Kidney (tissue), 22 donors: ENCODE measurements at places on chromosomes 16 and 17.

DNA sequence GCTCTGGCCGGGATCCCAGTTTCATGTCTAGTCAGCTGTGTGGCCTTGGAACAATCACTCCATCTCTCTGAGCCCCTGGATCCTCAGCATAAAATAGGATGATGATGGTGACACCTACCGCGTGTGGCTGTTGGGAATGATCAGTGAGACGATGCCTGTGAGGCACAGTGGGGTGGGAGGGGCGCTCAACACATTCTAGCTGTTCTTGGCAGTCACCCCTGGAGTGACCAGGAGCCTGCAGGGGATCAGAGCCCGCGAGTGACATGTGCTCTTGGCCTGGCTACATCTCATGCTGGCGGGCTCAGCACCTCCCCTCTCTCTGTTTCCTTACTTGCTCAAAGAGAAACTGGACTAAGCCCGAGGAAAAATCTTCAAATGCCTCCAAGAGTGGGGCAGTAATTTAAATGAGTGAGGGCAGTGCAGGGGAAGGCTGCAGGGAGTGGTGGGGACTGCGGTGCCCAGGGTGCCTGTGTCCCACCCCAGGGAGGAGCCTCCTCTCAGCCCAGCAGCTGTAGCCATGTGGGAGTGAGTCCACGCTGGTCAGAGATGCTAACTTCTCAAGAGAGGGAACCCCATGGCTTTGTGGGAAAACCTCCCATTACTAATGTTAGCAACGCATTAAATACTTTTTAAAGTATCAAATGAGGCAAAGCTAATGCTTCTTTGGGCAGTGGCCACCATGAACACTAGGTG is 23.1 kb upstream of the DOK4 start:
- no peak for DNase-seq

GRCh38 chr16:74226338-74226954 is 70.2 kb upstream of the PSMD7 start:
- no peak for DNase-seq

- DNase-seq: no peak
These were observed 161.1 kb downstream of the STX8 start for GRCh38 chr17:9414471-9414870.

GRCh38 chr17:81579821-81580321 is 27.7 kb upstream of the FAAP100 start:
- no peak for DNase-seq

DNA sequence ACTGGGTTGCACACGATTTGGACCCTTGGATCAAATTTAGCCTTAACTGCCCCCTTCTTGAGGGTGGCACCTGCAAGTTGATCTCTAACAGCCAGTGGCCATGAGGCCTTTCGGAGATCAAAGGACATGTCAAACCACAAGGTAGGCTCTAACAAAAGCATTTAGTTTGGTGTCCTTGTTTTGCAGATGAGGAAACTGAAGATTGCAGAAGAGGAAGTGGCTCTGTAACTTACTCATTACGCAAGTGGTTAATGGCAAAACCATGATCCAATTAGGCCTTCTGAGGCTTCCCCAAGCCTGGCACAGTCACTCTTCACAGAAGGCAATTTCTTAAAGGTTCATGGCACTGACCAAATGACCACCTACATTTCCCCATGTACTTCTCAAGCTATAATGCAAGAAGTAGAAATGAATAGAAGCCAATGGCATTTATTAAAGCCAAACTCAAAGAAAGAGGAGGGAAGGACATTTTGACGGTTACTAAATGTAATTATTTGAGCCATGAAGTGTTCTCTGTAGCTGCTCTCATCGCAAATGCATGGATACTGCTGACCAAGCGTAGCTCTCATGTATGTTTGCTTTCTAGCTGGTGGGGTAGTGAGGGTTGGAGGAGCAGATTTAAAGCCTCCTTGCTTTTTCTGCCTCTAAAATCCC is 32.8 kb upstream of the ABCC12 start:
- DNase-seq: no peak

DNA sequence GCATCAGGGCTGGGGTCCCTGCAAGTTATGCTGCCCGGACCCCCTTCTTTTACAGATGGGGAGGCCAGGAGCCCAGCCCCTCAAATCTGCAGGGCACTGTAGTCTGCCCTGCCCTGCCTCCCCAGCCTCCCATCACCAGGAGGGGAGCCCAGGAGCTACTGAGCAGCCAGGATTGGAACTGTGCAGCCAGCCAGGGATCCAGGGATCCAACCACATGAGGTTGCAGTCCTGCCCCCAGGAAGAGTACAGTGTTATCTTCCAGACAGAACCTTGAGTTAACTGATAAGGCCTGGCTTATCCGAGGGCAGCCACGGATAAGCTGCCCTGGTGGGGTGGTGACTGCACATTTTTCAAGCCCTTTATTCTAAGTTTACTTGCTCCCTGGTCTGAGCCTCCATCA is 11.4 kb upstream of the NDRG4 start:
- DNase-seq: no peak

GRCh38 chr16:19853132-19853741 is 31.4 kb downstream of the GPRC5B start:
- DNase-seq: no peak

DNA sequence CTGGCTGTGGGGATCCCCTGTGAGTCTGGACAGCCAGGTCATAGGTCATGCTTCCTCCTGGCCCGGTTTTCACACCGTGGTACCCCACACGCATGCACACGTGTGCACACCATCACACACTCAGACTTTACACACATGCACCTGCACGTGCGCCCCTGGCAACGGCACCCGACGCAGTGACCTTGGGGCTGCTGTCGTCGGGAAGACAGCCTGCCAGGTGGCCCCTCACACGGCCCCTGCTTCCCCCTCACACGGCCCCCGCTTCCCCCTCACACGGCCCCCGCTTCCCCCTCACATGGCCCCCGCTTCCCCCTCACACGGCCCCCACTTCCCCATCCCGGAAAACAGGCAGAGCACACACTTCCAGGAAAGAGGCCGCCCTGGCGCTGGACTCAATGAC is 45.1 kb downstream of the CBFA2T3 start:
- DNase-seq: no peak

DNA sequence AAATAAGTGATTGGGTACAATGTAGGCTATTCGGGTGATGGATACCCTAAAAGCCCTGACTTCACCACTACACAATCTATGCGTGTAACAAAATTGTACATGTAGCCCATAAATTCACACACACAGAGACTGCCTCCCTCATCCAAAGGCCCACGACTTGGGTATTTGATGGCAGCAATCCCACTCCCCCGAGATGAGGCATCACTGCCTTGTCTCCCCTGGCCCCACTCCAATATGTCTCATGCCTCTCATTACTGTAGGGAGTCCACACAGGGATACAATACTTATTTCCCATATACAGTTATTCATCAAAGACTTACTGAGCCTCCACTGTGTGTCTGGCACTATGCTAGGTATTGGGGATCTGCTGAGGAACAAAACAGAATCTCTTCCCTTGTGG is 192.6 kb downstream of the CBLN1 start:
- DNase-seq: no peak
